AG04449 (cell line): ENCODE measurements at places on chromosomes 12 and 14.

GRCh38 chr12:88615490-88615889 lies 35.2 kb upstream of the KITLG start:
- no peak for DNase-seq

- peak; percentile 98 for DNase-seq
These were observed 151.7 kb downstream of the NUAK1 start for GRCh38 chr12:105986779-105987684.

DNA sequence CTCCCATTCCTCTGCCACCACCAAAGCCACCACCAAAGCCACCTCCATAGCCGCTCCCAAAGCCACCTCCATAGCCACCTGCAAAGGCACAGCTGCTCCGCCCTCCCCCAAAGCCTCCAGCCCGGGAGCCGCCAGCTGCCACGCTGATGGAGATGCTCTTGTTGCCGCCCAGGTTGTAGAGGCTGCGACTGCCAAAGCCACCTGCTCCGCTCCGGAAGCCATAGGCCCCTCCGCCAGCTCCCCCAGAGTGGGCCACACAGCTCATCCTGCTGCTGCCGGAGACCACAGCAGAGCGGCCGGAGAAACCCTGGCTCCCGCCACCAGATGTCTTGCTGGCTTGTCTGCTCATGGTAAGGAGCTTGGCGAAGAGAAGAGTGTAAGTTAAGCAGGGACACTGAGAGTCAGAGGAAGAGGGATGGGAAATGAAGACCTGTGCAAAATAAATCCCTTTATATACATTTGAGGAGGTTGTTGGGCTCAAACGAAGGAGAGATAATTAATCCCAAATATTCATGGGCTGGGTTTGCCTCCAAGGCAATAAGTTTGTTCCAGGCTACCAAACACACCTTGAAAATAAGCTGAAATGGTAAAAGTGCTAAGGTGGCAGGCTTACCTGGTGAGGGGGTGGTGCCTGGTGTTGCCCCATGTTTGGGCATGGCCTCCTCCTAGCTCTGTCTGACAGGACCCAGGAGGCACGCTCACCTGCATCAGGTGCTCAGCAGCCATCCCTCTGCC lies at the start of gene KRT3:
KRT3 (minus strand) TSS at position 424 of the 735 bp plus-strand sequence; CDS start at position 349, 75 bp downstream.
- no peak for DNase-seq

GRCh38 chr14:100575266-100575995 lies 11.8 kb downstream of the BEGAIN start:
- no peak for DNase-seq

GRCh38 chr12:92827836-92828431 lies 101.2 kb downstream of the EEA1 start:
- DNase-seq: no peak

- DNase-seq: no peak
These were observed 496 bp upstream of the ISCU start for GRCh38 chr12:108561852-108562347.

- DNase-seq: peak; percentile 45
These were observed 111.4 kb downstream of the CRACR2A start for GRCh38 chr12:3641428-3642018.

DNA sequence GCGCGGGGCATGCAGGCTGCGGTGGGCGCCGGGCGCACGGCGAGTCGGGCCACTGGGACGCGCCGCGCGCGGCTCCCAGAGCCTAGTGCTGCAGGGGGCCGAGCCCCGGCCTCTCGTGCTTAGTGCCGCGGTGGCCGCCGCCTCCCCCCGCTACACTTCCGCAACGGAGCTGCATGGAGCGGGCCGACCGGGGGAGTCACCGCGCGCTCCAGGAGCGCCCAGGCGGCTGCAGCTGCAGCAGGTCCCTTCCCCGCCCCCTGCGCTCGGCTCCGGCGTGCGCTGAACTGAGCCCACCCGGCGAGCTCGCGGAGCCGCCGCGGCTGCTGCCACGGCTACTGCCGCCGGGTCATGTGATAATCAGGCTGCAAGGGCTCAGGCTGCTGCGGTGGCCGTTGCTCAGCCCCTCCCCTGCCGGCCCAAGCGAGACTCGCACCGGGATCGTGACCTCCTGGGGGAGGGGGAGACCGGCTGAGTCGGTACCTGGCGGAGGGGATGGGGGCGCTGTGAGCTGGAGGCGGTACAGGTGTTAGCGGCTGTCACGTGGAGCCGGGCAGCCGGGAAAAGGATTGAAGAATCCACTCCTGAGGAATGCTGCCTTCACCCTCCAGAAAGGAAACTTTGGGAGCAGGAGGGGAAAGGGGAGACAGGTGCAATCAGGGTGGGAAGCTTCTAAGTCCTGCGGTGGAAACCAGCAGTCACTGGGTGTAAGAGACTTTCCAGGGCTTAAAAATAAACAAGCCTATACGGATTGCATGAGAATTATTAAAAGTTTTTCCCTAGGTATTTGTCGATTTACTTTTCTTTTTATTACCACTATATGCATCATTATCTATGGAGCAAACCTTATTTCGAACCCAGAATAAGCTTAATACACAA lies at the start of gene PPM1H:
PPM1H (minus strand) TSS at position 352 of the 876 bp plus-strand sequence. CDS start 414 bp downstream, outside the sequence.
- DNase-seq: no peak

GRCh38 chr12:16560273-16560672 lies 45.7 kb downstream of the LMO3 start:
- no peak for DNase-seq

- no peak for DNase-seq
These were observed 9.8 kb upstream of the RMST start for GRCh38 chr12:97452839-97453238.

GRCh38 chr12:85277191-85277590 lies 2.8 kb upstream of the ALX1 start:
- DNase-seq: no peak

- no peak for DNase-seq
These were observed 394.8 kb downstream of the RPS29 start for GRCh38 chr14:49191380-49191779.

DNA sequence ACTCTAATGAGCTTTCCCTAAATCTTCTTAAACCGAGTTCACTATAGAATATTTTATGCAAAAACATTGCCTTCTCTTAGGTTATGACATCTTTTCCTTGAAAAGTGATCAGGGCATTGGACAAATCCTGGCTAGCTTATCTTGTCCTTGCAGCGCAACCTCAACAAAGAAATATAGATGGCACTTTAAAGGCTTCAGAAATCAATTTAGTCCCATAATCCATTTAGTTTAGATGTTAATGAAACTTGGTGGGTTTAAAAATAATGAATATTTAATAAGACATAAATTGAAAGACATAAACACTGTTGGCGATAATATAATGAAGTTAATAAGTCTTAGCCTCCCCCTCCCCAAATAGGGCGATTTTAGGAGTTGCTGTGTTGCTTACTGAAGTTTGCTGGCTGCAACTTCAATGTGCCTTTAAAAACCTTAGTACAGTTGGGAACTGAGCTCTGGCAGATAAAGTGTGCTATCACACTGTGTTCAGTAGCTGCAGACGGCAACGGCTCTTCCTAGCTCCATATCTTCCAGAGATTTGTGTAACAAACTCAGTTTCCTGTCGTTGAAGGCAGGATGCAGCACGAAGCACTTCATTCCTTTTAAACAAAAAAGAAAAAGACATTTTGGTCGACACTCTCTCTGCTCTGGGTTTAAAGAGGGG lies 19.5 kb downstream of the PLXNC1 start:
- DNase-seq: no peak

- DNase-seq: no peak
These were observed 17.6 kb upstream of the SLC16A7 start for GRCh38 chr12:59578254-59578653.

- no peak for DNase-seq
These were observed 2.3 kb upstream of the SMOC1 start for GRCh38 chr14:69876848-69877306.

DNA sequence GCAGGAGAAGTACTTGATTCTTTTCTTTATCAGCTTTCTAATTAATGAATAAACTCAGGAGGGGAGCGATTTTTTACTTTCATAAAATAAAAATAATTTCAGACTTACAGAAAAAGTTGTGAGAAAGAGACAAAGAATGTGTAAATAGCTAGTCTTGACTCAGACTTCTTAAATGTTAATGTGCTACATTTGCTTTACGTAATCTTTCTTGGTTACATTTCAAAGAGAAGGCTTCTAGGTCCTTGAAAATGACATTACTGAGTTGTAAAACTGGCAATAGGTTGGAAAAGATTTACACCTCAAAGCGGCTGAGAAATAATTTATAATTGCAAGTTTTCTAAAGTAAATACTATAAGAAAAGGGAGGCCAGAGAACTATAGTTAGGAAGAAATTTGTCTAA lies 28.6 kb downstream of the GABARAPL1 start:
- no peak for DNase-seq

GRCh38 chr14:69904246-69904645 lies 25.0 kb downstream of the SMOC1 start:
- DNase-seq: no peak

GRCh38 chr12:27627123-27627852 lies 69.0 kb upstream of the REP15 start:
- peak; percentile 46 for DNase-seq

DNA sequence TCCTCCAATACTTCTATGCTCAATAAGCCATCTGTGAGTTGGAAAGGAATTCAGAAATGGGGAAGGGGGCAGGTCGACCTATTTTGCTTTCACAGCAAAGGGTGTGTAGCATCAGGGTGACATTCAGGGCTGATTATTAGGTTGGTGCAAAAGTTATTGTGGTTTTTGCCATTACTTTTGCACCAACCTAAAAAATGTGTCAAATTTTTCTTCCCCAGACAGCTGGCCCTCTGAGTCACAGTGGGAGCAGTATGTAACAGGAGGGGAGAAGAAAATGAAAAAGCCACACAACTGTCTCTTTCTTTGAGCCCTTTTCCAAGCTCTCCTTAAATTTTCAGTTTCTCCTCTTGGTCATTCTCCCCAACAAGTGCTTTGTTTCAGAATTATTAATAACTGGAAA lies 47.1 kb upstream of the GZMB start:
- DNase-seq: no peak

- no peak for DNase-seq
These were observed 142.5 kb downstream of the SMOC1 start for GRCh38 chr14:70021548-70022220.

DNA sequence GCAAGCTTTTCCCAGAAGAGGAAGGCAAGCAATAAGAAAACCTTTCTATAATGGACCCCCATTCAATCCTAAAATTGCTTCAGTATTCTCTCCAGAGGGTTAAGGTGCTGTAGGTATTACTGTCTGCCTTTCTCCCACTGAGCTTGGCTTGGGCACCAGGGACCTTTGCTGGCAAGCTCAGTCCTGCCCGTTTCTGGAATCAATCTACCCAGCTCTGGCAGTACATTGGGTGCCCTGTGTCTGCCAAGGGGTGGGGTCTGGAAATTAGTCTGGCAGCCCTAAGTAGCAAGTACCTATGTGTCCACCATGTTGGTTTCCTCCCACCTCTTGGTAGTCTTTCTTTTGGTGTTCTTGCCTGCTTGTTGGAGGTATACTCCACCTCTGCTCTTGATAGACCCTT lies 72.6 kb downstream of the C12orf75 start:
- no peak for DNase-seq

- no peak for DNase-seq
These were observed 27.6 kb downstream of the PMCH start for GRCh38 chr12:102169922-102170621.

- no peak for DNase-seq
These were observed 22.4 kb downstream of the FAM181A start for GRCh38 chr14:93949511-93950075.

- no peak for DNase-seq
These were observed 96.1 kb downstream of the FLRT2 start for GRCh38 chr14:85625925-85626585.

DNA sequence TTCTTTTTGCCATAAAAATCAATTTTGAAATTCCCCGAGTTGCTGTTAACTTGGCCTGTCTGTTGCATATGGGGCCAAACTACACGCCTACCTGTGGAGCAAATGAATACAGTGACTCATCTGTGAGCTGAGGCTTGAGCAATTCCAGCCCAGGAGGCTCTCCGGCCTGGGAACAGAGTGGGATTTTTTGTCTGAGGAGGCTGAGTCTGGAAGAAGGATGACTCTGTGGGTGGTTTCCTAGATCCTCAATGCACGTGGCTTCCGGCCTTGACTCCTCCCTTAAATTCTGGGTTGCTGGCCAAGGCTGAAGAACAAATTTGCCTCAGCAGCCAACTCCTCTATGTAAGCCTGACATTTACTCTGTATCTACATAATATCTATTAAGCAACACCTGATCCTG lies 124.1 kb downstream of the SSPN start:
- DNase-seq: peak; percentile 41
